ENCODE measurements at places on chromosomes 5 and 9. TPM values are rescaled to one million over a fixed set of nuclear protein-coding genes. Genes with fewer than 3 reads are reported as not detected.

The ADAMTS12 gene
- 57.8 TPM for total RNA-seq

The CCDC183 gene
- under 0.01 TPM for total RNA-seq

The TAS2R1 gene
- total RNA-seq = 0.28 TPM

The CLTA gene
- 247 TPM for total RNA-seq

The TXNDC8 gene
- total RNA-seq = not detected

The INSYN2B gene
- total RNA-seq = 24.0 TPM

The MYO10 gene
- total RNA-seq = 104 TPM

The STC2 gene
- total RNA-seq = 449 TPM

The PLAC8L1 gene
- total RNA-seq = not detected

The C9orf50 gene
- not detected for total RNA-seq

Measured in regular cardiac myocyte (primary cell).